Psoas muscle (tissue), 8 donors: ENCODE measurements at places on chromosomes 11 and 22. TPM values are rescaled to one million over a fixed set of nuclear protein-coding genes. Genes with fewer than 3 reads are reported as not detected.

ACR gene
- 0.19 TPM for polyA plus RNA-seq

UBQLNL gene
- 0.04 TPM for polyA plus RNA-seq

C11orf87 gene
- polyA plus RNA-seq, result not detected

IGF2 gene
- 38.4 TPM for polyA plus RNA-seq

DSCAML1 gene
- 0.04 TPM for polyA plus RNA-seq

NXPE2 gene
- 0.10 TPM for polyA plus RNA-seq

HTR3B gene
- not detected for polyA plus RNA-seq

ZP1 gene
- 0.18 TPM for polyA plus RNA-seq

DNA sequence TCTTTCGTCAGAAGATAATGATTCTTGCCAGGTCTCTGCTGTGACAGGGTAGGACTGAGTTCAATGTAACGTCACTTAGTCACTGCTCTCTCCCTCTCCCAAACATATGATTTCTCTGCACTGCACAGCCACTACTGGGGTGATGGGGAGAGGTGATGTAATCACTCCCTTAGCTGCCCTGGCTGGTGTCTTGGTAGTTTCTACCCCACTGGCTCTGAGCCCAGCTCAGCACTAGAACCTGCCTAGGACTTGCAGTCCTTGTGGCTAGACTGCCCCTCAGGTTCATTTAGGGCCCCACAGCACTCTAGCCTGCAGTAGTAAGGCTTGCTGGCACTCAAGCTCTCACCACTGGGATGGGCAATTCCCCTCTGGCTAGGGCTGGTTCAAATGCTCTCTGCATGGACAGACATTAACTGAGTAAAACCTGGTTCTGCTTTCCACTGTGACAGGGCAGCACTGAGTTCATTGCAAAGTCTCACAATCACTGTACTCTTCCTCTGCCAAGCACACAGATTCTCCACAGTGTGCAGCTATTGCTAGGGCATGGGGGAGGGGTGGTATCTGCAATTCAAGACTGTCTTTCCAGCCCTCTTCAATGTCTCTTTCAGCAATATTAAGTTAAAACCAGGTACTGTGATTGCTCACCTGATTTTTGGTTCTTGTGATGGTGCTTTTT, 571.4 kb upstream of the FAT3 start:
- DNase-seq, result no peak

- DNase-seq, result no peak
These were observed 3.6 kb downstream of the YDJC start for GRCh38 chr22:21626073-21626734.

DNA sequence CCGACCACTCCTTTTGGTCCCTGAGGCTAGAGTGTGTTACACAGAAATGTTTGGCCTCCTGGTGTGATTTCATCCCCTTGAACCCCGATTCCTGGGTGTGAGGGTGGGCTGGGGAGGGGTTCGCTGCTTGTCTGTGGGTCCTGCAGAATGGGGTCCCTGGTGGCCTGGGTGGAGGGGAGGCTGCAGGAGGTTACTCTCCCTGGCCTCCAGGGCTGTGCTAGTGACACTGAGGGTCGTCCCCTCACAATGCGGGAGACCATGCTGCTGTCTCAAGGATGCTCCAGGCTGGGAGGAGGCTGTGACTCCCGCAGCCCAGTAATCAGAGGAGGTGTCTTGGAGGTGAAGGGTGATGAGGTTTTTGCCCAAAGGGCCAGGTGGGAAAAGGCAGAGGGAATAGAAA, 17.0 kb upstream of the OMP start:
- peak; percentile 26 for DNase-seq

- DNase-seq, result no peak
These were observed 140.4 kb upstream of the ARHGAP42 start for GRCh38 chr11:100546714-100547113.

- peak; percentile 56 for DNase-seq
These were observed 3.9 kb upstream of the ABCG4 start for GRCh38 chr11:119144825-119145486.

DNA sequence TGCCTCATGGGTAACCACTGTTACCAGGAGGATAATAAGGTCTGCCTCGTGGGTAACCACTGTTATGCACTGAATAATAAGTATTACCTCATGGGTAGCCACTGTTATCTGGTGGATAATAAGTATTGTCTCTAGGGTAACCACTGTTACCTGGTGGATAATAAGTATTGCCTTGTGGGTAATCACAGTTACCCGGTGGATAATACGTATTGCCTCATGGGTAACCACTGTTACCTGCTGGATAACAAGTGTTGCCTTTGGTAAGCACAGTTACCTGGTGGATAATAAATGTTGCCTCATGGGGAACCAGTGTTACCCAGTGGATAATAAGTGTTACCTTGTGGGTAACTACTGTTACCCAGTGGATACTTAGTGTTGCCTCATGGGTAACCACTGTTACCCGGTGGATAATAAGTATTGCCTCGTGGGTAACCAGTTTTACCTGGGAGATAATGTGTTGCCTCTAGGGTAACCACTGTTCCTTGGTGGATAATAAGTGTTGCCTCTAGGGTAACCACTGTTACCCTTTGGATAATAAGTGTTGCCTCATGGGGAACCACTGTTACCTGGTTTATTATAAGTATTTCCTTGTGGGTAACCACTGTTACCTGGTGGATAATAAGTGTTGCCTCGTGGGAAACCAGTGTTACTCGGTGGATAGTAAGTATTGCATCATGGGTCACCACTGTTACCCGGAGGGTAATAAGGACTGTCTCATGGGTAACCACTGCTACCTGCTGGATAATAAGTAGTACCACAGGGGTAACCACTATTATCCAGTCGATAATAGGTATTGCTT, 10.6 kb upstream of the NXPE4 start:
- DNase-seq, result no peak

DNA sequence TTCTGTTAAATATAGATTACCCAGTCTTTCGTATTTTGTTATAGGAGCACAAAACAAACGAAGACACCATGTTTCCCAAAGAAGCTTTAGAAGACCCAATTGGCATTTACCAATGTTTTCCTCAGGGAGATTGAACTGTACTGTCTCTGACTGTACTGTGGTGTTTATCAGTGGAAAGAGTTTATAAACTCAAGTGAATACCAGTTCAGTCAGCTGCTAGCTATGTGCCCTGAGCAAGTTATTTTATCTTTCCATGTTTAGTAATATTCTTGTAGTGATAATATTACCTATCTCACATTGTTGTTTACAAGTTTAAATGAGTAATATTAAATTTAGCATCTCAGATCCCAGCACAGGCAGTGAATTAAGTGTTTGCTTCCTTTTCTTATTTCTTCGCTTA, 773.2 kb downstream of the KCNA4 start:
- DNase-seq, result no peak

DNA sequence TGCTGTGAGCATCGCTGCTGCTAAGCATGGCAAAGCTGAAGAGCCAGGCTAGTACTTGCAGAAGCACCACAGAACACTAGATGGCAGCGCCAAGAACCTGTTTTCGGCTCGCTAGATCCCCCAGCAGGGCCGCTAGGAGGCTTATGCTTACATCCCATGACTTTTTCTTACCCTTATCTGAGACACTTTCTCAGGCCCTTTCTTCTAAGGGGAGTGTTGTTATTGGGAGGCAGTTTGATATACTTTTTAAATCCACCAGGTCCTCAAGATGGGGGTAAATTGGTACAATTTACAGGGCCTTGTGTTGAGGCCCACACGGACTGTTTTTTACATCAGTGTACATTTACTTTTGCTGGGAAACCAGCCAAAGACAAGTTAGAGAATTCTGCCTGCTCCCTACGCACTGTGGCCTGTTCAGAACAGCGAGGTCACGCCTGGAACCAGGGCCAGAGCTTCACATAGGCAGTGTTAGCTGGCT, 4.0 kb downstream of the TRIM6 start:
- peak; percentile 67 for DNase-seq

DNA sequence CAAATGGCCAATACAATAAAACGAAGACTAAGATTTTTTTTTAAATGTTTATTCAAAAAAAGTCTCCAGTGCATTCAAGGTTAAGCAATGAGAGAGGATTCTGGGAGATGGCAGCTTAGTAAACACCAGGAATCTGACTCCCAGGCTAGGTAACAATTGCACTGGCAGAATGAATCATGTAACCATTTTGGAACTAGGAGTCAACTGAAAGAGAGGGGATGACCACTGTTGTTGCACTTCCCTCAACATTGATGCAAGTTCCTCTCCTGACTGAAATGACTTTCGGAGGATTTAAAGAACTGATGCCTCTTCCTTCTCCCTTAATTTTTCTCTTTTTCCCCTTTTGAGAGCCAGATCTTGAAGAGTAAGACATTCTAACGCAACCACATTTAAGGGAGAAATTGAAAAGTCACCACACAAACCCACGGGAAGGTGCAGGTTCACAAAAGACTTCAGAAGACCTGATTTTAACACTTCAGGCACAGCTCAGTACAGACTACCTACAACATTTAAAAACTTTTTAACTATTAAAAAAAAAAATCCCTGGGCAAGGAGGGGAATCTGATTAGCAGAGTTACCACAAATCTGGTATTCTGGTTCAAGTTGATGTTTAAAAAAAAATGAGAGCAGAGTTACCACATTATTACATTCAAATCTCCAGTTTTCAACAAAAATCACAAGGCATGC, 56.8 kb downstream of the FCHSD2 start:
- DNase-seq, result no peak

DNA sequence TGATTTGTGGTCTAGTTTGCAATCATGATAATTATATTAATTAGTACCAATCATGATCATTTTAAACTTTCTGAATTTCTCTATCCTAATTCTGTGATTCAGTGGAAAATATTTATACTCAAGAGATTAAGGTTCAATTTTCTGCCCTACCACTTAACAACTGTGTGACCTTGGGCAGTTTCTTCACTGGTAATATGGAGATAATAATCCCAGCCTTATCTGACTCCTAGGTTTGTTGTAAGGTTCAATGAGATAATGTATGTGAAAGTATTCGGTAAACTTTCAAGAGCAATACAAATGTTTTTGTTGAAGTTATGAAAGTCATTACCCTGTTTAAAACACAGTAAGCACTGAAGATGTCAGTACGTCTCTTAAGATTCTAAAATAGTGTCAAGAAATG, 36.3 kb downstream of the CSTPP1 start:
- no peak for DNase-seq

GRCh38 chr11:128222245-128222884, 365.0 kb downstream of the ETS1 start:
- no peak for DNase-seq

- DNase-seq, result no peak
These were observed 68.8 kb downstream of the EMSY start for GRCh38 chr11:76513654-76514034.

- no peak for DNase-seq
These were observed 23.0 kb downstream of the CCDC15 start for GRCh38 chr11:124977006-124977405.

DNA sequence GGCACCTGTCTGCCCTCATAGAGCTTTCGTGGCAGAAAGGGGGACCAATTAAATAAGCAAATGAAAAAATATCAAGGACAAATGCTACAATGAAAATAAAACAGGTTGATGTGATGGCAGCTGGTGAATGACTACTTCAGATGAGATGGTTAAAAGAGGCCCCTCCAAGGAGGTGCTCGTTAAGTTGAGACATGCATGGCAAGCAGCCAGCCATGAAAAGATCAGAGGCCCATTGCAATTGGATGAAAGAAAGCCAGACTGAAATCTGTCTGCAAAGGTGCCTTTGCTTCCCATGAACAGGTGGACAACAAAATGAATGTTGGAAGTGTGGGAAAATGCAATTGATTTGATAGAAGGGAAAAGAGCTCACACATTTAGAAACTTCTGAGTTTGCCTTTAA, 848 bp upstream of the TRPC6 start:
- no peak for DNase-seq

GRCh38 chr11:132804258-132804657, 728.0 kb downstream of the OPCML start:
- no peak for DNase-seq

DNA sequence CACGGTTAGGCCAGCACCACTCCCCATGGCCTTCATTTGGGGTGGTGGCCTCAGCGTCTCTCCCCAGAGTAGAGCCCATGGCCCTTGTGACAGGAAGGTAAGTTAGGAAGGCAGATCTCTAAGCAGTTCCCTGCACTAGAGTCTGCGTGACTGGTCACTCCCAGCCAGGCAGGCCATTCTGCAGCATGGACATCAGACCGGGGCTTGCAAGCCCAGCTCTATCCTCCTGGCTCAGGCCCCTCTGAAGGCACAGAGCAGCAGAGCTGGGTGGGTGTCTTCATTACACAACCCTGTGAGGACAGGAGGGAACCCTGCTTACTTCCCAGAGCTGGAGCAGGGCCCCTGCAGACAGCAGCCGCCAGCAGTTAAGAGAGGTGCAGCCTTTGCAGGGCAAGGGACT, 77.3 kb downstream of the PIWIL3 start:
- no peak for DNase-seq

DNA sequence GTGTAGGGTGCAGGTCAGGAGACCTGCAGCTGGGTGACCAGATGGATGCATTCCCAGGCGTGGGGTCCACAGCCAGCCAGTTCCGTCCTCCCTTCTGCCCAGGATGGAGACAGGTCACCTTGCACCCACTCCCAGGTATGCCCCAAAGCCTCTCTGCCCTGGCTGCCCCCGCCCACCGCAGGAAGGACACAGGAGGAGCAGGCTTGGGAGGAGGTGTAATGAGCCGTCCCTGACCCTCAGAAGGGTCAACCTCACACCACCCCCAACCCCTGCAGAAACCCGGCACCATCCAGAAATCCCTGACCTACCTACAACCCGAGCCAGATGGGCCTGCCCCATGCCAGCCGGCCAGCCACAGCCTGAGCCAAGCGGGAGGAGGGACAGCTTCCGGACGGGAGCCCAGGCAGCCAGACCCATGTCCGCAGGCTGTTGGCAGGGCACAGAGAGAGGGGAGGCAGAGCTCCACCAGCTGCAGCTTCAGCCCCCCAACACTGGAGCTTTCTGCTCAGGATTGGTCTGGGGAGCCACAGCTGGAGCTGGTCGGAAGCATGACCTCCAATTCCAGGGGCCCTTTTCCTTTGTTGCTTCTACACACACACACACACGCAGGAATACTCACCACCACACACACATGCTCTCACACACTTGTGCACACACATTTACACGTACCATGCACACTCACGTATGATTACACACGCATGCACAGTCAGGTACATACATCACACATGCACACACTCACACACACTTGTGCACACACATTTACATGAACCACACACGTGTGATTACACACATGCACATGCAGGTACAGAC, 5.3 kb downstream of the IFITM10 start:
- no peak for DNase-seq

- no peak for DNase-seq
These were observed 155.1 kb upstream of the SOX6 start for GRCh38 chr11:16511116-16512114.

GRCh38 chr11:8928981-8929615, 3.6 kb downstream of the C11orf16 start:
- DNase-seq, result no peak

GRCh38 chr11:65416841-65417701, 5.5 kb upstream of the NEAT1 start:
- no peak for DNase-seq

GRCh38 chr11:2298795-2299761, 2.6 kb downstream of the C11orf21 start:
- peak; percentile 44 for DNase-seq

- no peak for DNase-seq
These were observed 67.7 kb upstream of the PICALM start for GRCh38 chr11:86136538-86136937.

GRCh38 chr22:40516416-40516815, 120.1 kb downstream of the MRTFA start:
- no peak for DNase-seq

- DNase-seq, result peak; percentile 50
These were observed 53.4 kb downstream of the CD44 start for GRCh38 chr11:35192347-35192746.

- DNase-seq, result no peak
These were observed 7.4 kb upstream of the EFCAB6 start for GRCh38 chr22:43819421-43819921.

GRCh38 chr11:66417000-66417399, 3.8 kb upstream of the NPAS4 start:
- no peak for DNase-seq

- DNase-seq, result no peak
These were observed 72.4 kb downstream of the RTL6 start for GRCh38 chr22:44425694-44426045.
